CD8-positive, alpha-beta memory T cell (primary cell): ENCODE measurements at places on chromosomes 1 and 21. TPM values are rescaled to one million over a fixed set of nuclear protein-coding genes. Genes with fewer than 3 reads are reported as not detected.

DNA sequence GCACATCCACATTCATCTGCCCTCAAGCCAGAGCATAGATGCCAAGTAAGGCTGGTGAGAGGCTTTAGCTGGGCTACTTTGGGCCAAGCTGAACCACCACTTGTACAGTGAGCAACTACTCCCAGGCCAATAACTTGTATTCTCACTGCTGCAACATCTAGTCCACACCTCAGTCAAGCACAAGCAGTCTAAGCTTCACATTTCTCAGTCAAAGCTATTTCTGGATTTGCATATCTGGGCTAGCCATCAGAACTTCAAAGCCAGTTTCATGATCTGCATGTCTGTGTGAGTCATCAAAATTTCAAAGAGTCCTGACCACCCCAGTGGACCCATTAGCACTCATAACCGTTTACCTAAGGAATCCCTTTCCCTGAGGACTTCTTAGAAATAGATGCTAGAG is 77.7 kb upstream of the DIRAS3 start:
- no peak for DNase-seq

DNA sequence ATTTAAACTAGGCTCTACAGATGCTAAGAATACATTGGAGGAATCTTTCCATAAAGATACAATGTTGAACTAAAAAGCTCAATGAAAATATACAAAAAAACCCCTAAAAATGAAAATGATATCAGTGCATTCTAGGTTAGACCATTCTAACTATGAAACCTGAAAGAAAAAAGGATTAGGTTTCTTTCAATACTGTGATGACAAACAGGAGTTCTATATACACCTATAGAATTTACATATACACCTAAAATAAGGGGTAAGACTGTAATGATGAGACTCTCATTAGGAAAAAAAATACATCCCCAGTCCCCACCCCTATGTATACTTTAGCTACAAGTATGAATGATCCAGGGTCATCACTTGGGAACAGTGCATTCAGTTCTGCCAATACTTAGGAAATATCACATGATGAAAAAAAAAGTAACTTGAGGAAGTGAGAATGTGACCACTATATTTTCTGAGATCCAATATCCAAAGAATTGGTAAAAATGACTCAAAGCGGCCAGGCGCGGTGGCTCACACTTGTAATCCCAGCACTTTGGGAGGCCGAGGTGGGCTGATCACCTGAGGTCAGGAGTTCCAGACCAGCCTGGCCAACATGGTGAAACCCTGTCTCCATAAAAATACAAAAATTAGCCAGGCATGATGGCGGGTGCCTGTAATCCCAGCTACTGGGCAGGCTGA is 26.3 kb downstream of the SELENOF start:
- DNase-seq, result no peak

GRCh38 chr1:221204055-221204833 is 325.0 kb downstream of the HLX start:
- DNase-seq, result no peak

- DNase-seq, result no peak
These were observed 140.4 kb downstream of the ROR1 start for GRCh38 chr1:63914241-63914640.

- peak; percentile 64 for DNase-seq
These were observed 6.8 kb upstream of the AKR1A1 start for GRCh38 chr1:45543581-45544417.

DNA sequence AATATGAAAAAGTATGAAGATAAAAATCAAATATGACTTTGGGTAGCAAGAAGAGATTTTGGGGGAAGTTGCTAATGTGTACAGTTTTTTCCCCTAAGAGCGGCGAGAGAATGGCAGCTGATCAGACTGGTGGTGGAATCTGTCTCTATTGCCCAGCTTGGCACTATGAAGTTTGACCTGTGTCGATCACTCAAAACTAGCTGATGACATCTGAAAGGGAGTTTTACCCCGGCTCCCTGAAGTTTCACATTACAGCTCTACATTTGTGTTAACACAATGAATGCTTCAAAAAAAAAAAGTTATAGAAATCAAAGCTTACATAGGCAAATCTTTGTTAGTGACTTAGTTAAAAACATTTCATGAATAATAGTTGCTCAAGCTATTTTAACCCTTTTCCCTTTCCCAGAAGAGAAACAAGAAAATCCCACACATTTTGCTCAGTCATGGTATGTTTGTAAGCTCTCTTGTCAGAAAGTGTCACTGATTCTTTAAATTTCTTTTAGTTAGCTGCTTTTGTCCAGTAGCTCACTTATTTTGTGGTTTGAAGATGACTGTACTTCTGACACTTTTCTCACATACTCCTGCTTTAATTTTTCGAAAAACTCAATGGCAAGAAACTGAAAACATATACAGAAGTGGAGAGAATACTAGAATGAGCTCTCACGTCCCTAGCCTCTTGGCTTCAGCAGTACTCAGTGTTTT is 41.3 kb downstream of the DYRK1A start:
- no peak for DNase-seq

- no peak for DNase-seq
These were observed 27.0 kb upstream of the PEF1 start for GRCh38 chr1:31671561-31672201.

DNA sequence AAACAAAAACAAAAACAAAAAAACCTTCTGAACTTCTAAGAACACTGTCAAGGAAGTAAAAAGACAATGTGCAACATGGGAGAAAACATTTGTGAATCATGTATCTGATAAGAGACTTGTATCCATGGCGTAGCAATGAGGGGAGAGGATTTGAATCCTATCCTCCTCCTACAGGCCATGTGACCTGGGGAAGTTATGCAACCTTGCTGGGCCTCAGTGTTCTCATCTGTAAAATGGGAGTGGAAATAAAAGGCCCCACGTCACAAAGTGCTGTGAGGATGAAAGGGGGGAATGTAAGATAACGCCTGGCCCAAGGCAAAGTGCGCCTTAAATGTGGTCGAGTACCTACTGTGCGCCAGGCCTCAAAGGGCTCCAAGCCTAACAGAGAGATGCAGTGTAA is 83.7 kb downstream of the DISP3 start:
- DNase-seq, result no peak

DNA sequence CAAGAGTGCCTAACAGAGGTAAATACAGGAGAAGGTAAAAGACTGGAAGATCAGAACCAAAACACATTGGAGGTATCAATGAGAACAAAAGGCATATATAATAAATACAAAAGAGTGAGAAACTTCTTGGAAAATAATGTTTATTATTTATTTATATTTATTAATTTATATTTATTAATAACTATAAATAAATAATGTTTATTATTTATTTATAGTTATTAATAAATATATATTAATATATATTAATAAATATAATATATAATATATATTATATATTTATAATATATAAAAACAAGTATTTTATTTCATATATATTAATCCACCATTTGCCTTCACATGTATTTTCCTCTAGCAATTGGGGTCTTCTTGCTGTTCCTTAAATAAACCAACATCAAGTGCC is 391.9 kb downstream of the GPATCH2 start:
- DNase-seq, result no peak

GRCh38 chr1:68234094-68234493 is 1.8 kb upstream of the WLS start:
- no peak for DNase-seq

GRCh38 chr1:47180603-47181094 is 9.2 kb downstream of the PDZK1IP1 start:
- DNase-seq, result no peak

- DNase-seq, result no peak
These were observed 7.5 kb upstream of the TOMM20 start for GRCh38 chr1:235136111-235136510.

DNA sequence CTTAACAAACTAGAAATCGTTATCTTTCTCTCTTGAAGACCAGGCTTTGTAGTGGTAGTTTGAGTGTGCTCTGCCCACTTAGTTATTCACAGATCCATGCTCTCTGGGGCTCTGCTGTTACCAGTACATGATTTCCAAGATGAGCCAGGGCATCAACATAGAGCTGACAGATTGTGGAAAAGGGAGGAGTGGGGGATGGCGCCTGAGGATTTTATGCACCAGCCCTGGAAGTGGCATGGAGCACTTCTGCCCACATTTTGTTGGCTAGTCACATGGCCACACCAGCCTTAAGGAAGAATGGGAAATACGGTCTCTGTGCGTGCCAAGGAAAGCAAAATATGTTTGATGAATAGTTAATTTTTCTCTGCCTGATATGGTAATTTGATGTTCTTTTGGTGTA is 18.2 kb downstream of the TSNAX start:
- DNase-seq, result no peak

DNA sequence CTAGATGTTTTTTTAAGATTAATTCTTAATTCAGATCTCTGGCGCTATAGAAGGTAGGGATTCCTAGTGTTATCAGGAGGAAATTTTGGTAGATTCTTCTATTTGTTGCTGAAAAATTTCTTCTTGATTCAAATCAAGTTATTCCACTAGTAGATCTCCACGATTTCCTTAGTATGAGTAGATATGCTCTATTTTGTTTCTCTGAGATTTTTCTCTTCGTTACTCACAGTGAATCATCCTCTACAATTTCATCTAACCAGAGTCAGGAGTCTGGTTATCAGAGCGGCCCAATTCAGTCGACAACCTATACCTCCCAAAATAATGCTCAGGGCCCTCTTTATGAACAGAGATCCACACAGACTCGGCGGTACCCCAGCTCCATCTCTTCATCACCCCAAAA is 18.8 kb upstream of the HAX1 start:
- DNase-seq, result no peak

- DNase-seq, result no peak
These were observed 452.1 kb downstream of the TTLL7 start for GRCh38 chr1:83546874-83547273.

DNA sequence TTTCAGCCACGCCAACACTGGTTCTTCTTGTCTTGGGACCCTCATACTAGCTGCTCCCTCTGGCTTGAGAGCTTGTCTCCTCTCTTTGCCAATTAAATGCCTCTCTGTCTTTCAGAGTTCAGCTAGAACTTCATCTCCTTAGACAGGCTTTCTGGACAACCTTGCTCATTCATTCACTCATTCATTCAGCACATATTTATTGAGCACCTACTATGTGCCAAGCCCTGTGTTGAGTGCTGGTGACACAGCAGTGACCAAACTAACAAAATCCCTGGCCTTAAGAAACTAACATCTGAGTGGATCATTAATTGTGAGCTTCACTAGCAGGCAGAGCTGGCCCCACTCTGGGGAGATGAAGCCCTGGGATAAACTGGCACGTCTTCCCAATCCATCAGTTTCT is 24.9 kb upstream of the CASZ1 start:
- no peak for DNase-seq

DNA sequence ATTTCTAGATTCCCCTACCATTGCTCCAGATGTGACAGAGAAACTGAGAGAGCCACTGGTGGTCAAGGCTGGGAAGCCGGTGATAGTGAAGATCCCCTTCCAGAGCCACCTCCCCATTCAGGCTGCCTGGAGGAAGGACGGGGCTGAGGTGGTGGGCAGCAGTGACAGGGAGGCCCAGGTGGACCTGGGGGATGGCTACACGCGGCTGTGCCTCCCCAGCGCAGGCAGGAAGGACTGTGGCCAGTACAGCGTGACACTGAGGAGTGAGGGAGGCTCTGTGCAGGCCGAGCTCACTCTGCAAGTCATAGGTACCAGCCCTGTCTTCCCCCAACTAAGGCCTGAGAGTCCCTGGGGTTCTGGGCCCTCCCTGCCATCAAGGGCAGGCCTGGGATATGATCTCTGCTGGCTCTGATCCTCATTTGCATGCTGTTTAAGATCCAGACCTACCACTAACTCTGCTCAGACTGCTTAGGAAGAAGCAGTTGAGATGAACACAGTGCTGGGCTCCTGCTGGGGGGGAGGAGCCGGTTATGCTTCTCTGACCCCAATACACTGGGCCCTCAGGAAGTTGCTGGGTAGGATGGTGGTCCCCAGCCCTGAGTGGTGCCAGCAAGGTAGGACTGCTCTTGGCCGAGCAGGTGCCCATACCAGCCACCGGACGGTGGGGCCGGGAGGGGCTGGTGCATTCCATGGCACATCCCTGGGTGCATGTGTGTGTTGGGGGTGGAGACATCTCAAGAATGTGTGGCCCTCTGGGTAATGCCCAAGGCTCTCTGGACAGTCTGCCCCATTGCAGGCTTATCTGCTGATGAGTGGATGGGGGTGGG is 25.1 kb downstream of the IGFN1 start:
- no peak for DNase-seq

GRCh38 chr1:147046189-147046862 is 108.2 kb downstream of the NBPF12 start:
- DNase-seq, result no peak

DNA sequence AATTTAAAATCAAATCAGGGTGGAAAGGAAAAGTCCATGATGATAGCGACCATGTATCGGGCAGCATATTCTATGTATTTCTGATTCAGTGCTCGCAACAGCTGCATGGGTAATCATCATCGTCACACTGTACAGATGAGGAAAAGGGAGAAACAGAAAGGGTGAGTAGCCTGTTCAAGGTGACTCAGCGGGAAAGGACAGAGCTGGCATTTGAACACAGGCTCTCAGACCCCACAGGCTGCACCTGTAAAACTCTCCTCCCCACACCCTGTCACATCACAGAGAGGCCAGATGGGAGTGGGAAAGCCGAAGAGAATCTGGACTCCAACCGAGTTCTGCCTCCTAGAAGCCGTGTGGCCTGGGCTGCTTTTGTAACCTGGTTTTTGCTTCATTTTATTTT is 14.0 kb downstream of the RUNX1 start:
- DNase-seq, result no peak

DNA sequence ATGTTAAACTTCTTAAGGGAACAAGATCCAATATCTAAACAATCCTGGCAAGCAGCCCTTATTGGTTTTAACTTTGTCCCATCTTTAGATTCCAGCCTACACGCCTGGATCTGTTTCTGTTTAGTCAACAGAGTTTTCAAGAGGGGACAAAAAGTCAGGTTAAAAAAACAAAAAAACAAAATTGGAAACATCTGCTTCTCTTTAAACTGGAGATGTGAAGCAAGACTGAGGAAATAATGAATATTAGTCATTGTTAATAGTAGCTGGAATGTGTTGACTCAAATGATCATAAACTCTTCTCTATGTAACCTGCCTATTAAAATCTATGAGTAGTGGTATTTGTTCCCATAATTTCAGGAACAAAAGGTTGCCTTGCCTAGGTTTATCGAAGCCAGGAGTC is 55.0 kb downstream of the NID1 start:
- DNase-seq, result no peak

The FRRS1 gene
- total RNA-seq, result 2.0 TPM

The CLEC20A gene
- not detected for total RNA-seq

The MAP1LC3C gene
- total RNA-seq, result not detected

The CHIT1 gene
- 0.07 TPM for total RNA-seq

The RPE65 gene
- not detected for total RNA-seq

The TARBP1 gene
- total RNA-seq, result 36.4 TPM

The LHX8 gene
- total RNA-seq, result not detected

The KRTAP19-6 gene
- not detected for total RNA-seq

The PRRX1 gene
- total RNA-seq, result not detected
